ENCODE measurements at places on chromosomes 4 and X.

DNA sequence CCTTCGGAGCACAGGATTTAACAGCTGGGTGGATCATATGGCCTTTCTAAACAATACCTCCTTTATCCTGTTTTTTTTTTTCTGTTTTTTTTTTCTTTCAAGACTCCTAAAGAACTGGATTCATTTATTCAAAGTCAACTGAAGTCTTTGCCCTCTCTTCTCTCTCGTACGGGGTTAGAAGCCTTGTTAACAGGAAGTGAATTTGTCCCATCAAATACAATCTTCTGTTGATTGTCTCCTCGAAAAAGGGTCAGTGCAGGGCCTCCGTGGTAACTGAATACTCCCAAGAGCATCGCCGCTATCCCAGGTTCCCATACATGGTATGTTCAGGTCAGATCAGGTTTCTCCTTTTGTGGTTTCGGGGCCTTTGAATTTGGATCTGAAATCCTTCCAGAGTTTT, 1.8 kb upstream of the TMEM128 start:
- no peak for DNase-seq

- no peak for DNase-seq
These were observed 79.3 kb downstream of the RBPJ start for GRCh38 chr4:26400132-26400531.

DNA sequence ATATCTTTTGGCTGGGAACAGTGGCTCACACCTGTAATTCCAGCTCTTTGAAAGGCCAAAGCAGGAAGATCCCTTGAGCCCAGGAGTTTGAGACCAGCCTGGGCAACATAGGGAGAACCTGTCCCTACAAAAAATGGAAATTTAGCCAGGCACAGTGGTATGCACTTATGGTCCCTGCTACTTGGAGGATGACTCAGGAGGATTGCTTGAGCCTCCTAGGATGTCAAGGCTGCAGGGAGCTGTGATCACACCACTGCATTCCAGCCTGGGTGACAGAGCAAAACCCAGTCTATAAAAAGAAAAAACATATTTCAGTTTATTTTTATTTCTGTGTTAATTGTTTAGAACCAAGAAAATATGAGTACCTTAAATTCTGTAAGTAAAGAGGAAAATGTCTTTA, 123.7 kb downstream of the CBR4 start:
- no peak for DNase-seq

DNA sequence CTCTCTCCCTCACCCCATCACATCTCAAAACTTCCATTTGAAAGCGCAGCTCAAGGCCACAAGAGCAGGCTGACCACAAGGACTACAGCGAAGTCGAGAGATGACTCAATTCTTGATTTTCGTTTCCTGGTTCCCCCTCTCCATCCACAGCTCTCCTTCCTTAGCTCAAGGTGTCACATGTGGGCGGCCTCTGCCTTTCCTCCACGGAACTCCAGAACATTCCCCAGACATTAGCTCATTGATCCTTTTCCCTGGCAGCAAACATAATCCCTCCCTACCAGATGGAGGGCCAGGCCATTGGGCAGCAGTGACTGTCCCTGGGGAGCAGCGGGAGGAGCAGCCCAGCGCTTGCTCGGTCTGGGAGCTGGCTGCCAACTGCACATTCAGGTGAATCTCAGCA, 56.3 kb downstream of the CCDC149 start:
- DNase-seq: no peak

DNA sequence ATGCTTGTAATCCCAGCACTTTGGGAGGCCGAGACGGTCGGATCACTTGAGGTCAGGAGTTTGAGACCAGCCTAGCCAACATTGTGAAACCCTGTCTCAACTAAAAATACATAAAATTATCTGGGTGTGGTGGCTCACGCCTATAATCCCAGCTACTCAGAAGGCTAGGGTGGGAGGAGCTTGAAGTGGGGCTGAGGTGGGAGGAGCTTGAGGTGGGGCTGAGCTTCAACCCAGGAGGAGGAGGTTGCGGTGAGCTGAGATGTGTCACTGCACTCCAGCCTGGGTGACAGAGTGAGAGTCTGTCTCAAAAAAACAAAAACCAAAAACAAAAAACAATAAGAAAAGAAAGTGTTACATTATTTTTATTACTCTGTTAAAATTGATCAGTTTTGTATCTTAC, 1164.4 kb upstream of the IGFBP7 start:
- DNase-seq: no peak

GRCh38 chr4:37434469-37434868, 189.9 kb downstream of the NWD2 start:
- DNase-seq: no peak

GRCh38 chrX:71626576-71626975, 8.3 kb upstream of the CXCR3 start:
- DNase-seq: no peak

Data from activated T-cell treated with anti-CD3 and anti-CD28 coated beads, Interleukin-2, amount 50 U/mL, for 4 hours (primary cell).